CD4-positive, alpha-beta T cell treated with Interleukin-2 at 100 ng/mL for 4 hours (primary cell): ENCODE measurements at places on chromosomes 6 and 20.
A peak's percentile ranks its signal among the peaks of the same experiment; 100 is the strongest.

GRCh38 chr6:32492351-32492750, 37.7 kb downstream of the HLA-DRB5 start:
- no peak for DNase-seq

DNA sequence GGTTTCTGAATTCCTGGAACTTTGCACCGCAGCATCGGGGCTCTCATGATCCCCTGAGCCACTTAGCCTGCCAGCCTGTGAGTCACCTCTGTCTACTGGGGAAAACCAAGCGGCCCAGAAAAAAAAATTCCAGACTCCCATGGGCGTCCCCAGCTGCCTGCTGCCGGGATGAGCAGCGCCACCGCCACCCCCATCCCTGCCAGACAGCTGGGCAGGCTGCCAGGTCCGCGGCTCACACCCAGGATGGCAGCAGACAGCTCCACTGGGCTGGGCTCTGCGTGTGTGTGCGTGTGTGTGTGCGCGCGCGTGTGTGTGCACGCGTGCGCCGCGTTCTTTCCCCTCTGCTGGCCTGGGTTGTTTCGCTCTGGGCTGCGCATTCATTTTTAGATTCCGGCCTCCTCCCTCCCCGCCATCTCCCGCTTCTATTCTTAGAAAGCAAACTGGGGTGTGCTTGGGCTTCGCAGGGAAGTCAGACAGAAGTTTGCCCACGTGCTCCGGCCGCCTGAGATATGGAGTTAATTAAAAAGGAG, 38.9 kb upstream of the PMEPA1 start:
- peak; percentile 57 for DNase-seq

DNA sequence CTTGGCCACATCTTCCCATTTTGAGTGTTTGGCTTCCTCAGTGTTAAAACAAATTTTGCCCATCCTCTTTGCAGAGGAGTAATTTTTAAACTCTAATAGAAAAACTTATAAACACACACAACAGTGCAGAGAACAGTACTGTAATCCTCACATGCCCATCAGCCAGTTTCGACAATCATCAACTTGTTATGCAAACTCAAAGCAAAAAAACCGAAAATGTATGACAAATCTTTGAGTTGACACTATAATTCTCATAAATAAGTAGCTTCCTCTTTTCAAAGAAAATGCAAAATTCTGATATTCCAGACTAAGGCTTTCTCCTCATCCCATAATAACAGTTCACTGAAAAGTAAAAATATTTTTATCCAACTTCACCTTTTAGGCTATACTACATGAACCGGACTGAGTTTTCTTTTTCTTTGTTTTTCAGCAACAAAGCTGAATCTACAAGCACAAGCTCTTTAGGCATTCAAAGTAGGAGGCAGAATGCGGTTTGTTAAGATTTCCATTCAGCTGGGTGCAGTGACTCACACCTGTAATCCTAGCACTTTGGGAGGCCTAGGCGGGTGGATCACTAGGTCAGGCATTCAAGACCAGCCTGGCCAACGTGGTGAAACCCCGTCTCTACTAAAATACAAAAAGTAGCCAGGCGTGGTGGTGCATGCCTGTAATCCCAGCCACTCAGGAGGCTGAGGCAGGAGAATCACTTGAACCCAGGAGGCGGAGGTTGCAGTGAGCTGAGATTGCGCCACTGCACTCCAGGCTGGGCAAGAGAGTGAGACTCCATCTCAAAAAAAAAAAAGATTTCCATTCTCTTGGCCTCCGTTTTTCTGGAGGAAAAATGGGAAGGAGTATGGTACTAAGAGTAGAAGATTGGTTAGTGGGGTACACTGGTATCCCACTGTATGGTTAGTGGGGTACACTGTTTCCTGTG, 74.8 kb downstream of the GCNT2 start:
- no peak for DNase-seq

DNA sequence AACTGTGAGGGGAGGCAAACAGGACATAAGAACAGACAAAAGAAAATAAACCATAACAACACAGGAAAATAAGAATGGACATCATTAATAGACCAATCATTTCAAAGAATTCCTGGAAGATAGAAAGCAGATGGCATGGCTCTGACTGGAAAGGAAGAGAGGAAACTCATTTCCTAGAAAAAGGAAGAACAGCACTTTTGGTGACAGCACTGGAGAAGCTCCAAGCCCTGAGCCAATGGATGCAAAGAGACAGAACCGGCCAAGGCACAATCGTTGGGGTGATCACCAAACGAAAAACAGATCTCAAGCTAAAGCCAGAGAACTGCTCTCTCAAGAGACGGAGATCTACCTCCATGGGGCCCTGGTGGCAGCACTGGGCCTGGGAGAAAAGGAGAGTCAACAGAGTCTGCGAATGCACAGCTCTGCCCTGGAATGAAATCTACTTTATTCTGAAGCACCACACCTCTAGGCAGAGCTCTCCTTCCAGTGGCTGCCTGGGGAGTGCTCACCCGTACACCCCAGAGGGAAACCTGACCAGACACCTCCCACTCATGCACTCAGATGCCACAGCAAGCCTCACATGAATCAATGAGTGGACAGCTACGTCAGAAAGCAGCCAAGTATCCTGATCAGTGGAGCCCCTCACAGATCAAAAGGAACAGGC, 24.2 kb downstream of the KIAA0319 start:
- no peak for DNase-seq

DNA sequence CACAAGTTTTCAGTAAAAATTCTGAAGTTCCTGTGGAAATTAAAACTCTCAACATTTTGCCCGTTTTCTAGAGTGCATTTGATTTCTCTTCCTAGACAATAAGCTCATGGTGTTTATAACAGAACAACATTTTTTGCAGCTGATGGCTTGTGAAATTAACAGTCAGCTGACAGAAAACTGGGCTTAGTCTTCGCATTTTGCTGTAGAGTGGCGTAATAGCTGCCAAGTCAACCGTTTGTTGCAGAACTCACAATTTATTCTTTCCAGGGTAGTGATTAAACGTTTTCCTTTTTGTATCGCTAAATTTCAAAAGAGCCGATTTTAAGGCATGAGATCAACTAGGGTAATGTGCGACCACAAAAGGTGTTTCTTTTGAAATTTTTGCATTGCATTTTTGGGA, 1.4 kb downstream of the SPO11 start:
- no peak for DNase-seq

- DNase-seq, result no peak
These were observed 15.9 kb downstream of the TPD52L1 start for GRCh38 chr6:125169522-125169921.

GRCh38 chr20:11132819-11133415, 459.1 kb upstream of the JAG1 start:
- DNase-seq, result no peak

DNA sequence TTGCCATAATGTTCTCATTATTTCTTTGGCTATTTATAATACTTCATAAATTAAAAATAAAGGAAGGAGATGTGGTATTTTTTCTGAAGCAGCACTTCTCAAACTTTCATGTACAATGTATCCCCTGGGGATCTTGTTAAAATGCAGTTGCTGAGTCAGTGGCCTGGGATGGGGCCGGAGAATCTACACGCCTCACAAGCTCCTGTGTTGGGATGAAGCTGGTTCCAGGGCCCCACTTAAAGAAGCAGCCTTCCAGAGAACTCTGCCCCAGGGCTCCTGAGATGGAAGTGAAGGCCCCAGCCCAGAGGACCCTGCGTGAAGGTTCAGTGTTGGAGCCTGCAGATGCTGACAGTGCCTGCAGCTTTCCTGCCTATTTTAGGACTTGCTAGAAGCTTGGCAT, 40.1 kb upstream of the SLC23A2 start:
- no peak for DNase-seq

- no peak for DNase-seq
These were observed 42.8 kb downstream of the MAP3K7 start for GRCh38 chr6:90544081-90544480.

- DNase-seq, result no peak
These were observed 303.0 kb downstream of the COL12A1 start for GRCh38 chr6:74902846-74903245.

DNA sequence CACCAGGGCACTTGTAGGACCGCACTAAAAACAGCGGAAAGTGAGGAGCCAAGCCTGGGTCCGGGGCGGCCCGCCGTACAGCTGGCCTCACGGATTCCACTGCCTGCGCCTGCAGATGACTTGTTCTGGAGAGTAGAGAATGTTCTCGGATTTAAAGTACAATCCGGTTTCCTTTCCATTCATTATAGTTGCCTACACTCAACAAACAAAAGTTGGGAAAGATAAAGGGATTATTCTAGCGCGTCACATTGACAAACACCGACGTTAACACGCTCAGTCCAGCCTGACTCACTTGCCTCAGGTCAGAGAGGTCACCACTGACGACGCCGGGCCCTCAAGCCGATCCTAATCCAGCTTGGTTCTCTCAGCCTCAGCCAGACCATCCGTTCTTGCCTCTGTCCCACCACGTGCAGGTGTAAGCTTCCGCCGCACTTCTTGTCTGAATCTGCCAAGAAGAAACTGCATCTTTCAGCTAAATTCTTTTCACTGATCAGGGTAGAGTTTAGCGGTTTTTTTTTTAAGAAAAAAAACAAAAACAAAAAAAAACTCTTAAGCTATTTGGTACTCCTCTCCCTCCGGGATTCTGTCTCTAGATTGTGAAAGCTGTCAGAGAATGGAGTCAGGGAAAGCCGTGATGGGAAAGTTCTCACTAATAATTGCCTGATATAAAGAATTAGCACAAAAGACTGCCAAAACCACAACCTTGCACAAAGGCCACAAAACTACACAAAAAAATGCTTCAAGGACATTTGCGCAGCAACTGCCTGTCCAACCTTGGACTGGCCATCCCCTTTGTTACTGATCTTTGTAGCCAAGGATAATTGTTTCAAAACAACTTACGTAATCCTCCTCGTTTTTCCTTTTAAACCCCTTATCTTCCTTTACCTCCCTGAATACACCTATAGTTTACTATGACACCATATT, 1.1 kb upstream of the PHF10 start:
- DNase-seq, result no peak

DNA sequence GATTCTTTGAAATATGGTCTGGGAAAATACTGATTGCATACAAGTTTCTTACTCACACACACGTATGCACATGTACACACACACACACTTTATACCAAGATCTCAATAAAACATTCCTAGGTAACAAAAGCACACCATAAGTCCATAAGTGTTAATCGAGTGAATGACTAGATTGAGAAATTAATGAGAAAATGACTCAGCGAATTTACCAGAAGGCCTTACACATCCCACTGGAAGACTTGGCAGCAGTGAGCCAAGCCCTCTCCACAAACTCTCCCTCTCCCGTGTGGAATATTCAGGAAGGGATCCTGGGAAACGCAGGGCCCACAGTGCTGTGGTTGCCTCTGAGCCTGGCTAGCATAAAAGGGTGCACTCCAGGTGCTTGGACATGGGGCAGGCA, 227.2 kb downstream of the LY86 start:
- no peak for DNase-seq

DNA sequence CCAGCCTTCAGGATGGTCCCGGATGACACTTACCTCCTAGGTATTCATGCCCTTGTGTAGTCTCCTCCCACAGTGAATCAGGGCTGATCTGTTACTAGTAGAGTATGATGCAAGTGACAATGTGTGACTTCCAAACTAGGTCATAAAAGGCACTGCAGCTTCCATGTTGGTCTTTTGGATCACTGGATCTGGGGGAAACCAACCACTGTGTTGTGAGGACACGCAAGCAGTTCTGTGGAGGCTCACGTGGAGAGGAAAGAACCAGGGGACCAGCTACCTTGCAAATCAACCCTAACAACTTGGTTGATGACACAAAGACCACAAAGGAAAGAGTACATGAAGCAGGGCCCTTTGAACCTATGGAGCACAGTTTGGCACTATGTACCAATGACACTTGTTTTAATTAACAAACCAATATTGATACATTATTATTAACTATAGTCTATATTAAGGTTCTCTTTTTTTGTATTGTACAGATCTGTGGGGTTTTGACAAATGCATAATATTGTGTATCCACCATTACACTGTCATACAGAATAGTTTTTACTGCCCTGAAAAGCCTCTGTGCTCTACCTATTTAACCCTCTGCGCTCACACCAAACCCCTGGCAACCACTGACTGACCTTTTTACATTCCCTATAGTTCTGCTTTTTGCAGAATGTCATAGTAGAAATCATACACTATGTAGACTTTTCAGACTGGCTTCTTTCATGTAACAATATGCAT, 16.3 kb upstream of the SDCBP2 start:
- no peak for DNase-seq

GRCh38 chr20:10005885-10006284, 28.9 kb upstream of the ANKEF1 start:
- DNase-seq, result no peak

DNA sequence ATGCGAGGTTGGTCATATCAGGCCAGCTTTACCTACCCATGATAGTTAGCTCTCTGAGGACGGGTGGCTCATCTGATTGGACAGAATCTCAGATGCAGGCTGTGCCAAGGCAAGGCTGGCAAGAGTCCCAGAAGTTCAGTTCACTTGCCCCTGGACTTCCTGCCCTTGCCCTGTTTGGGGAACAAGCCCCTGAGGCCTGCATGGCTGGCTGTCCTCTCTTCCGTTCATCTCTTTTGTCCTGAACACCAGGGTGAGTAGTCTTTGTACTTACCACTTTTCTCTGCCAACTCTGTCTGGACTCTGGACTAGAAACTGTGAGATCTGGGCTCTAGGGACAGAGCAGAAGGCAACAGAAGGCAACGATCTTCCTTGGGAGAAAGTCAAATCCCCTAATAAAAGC, 769.9 kb downstream of the QKI start:
- no peak for DNase-seq

DNA sequence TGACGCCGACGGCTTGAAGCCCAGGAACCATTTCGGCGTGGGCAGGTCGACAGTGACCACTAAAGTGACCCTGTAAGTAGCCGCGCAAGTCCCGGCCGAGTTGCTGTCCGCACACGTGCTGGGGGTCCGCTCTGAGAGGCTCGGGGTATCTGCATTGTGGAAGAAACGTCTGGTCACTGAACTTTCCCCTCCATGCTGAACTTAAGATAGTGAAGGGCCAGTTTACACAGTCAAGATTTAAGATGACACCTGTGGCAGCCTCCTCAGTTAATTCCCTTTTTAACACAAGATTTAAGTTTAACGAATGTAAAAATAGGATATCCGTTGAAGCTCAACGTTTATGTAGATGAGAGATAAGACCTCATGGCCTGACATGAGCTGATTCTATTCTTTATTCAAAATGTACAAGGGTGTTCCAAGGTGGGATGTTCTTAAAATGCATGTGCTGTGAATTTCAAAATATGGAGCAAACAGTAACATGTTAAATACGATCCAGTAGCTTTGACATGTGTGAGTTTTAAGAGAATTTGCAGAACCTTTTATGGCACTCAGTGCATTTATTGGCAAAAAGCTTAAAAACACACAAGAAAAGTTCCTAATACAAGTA, 116.2 kb downstream of the RTN4IP1 start:
- DNase-seq, result no peak
